Effector memory CD8-positive, alpha-beta T cell (primary cell): ENCODE measurements at places on chromosomes 6 and 20.

- DNase-seq: no peak
Observed at GRCh38 chr6:10355115-10355702, 59.7 kb downstream of the TFAP2A start.

DNA sequence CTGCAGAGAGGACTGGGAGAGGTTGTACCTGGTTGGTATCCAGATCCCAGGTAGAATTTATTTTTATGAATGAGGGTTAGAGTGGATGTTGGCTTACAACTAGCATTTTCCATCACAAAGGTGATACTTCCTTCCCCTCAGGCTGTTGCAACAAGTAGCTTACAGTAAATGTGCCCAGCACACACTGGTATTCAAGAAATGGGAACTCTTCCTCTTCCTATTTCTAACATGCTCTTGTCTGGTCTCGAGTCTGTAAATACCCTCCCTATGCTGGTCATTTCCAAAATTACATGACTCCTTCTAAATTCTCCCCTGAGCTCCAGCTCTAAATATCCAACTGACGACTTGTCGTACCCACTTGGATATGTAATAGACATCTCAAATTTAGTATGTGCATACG is 90.1 kb upstream of the FOXC1 start:
- DNase-seq: no peak

- no peak for DNase-seq
Observed at GRCh38 chr20:36275011-36275410, 31.1 kb upstream of the DLGAP4 start.

DNA sequence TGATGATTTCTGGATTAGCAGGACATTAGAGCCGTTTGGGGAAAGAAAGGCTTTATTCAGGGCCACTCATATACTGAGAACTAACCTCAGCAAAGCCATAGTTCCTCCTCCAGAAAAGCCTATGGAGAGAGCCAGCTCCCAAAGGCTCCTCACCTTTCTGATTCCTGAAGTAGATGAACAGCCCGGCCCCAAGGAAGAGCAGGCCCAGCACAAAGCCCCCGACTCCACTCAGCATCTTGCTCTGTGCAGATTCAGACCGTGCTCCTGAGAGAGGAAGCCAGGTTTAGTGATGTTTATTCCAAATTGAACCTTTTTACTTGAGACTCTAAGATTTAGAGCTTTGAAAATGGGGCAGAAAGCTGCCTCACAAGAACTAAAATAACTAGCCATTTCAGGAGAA is 9.1 kb downstream of the HLA-DRB1 start:
- no peak for DNase-seq

DNA sequence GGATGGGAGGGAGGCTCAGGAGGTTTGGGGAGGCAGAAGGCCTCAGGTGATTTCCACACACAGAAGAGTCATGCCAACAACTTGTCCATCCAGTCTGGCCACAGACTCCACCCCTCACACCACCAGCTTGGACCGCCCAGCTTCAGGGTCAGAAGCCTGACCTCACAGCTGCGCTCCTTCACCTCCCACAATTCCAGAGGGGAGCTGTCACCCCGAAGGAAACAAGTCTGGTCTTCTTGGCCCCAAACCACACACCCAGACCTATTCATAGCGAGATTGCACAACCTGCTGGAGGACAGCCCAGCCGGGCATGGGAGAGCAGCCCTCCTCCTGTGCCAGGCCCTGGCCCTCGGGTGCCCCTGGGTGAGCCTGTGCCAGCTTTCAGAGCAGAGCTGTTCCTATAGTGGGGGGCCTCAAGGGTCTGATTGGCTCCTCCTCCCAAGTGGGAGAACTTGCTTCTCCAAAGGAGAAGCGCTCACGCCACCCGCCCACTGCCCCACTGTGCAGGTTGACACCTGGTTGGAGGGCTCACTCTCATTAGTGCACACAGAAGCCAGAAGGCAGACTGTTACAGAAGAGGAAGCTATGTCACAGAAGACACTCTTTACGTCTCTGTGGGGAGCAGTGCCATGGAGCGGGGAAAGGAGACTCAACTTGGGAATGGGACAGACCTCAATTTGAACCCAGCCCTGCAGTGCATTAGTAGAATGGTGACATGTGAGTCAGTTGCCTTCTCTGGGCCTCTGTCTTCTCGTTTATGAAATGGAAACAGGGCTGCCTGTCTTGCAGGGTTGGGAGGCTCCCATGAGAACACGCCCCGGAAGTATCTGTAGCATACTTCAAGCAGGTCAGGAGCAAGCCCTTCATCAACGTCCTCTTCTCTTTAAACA is 128.8 kb downstream of the FOXO3 start:
- no peak for DNase-seq

DNA sequence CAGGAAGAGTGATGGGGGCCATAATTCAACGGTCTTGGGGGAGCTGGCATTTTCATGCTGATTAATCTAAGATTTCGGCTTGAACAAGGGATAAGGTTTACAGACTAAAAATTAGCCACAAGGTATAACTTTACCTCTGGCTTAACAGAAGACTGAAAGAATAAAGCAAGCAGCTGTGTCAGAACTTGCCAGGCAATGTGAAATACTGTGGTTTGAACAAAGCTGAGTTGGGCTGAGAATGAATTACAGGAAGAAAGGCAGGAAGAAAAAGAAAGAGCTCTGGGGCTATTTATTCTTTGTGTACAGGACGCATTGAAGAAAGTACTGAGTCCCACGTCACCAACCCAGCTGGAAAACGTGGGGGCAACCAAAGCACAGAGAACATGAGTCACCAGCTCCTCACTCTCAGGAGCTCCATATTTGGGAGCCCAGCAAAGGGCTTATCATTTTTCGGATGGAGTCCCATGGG is 121.5 kb upstream of the NEDD9 start:
- no peak for DNase-seq

DNA sequence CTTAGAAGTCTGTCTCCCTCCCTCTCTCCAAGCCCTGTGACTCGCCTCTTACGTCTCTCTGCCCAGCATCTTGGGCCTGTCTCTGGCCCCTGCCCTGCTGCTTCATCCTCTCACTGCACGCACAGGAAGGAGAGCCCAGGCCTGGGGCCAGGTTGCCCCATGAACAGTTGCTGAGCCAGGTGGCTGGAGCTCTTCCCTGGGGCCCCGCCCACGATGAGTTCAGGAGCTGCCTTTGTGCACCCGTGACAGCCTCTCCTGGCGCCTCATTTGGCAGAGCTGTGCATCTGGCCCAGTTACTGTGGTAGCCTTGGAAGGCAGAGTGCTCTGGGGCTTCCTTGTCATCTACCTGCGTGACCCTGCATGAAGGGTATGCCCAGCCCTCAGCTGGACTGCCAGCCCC is 44.5 kb downstream of the SLC52A3 start:
- DNase-seq: no peak

DNA sequence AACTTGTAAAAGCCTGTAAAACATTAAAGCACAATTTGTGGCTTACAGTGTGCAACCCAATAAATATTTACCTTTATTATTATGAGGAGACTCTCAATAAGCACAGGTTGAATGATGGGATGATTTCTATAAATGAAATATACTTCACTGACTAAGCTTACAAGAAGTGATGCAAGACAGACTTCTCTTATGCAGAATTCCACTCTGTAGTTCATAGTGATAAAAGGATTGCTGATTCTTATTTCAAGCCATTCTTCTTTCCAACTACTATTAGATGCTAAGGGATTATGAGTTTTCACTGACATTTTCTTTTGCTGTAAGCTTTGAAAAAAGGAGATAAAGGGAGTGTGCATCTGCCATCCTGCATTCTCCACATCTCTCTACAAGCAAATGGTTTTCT is 149.0 kb upstream of the ARG1 start:
- no peak for DNase-seq

DNA sequence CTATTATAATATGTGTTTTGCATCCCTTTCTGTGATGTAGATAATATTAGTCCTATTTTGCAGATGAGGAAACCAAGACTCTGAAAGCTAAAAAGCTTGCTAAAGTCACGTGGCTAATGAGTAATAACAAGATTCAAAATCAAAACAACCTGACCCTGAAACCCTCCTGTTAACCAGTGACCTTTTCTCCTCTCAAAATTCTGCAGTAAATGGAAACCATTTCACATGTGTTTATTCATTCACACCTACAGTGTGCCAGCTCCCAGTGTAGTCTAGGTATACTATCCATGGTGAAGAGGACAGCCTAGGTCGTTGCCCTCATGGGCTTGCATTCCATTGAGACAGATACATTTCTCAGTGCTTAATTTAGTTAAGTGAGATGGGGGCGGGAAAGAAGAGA is 30.6 kb upstream of the PHACTR2 start:
- no peak for DNase-seq

- no peak for DNase-seq
Observed at GRCh38 chr6:25220857-25221256, 58.3 kb upstream of the CARMIL1 start.

DNA sequence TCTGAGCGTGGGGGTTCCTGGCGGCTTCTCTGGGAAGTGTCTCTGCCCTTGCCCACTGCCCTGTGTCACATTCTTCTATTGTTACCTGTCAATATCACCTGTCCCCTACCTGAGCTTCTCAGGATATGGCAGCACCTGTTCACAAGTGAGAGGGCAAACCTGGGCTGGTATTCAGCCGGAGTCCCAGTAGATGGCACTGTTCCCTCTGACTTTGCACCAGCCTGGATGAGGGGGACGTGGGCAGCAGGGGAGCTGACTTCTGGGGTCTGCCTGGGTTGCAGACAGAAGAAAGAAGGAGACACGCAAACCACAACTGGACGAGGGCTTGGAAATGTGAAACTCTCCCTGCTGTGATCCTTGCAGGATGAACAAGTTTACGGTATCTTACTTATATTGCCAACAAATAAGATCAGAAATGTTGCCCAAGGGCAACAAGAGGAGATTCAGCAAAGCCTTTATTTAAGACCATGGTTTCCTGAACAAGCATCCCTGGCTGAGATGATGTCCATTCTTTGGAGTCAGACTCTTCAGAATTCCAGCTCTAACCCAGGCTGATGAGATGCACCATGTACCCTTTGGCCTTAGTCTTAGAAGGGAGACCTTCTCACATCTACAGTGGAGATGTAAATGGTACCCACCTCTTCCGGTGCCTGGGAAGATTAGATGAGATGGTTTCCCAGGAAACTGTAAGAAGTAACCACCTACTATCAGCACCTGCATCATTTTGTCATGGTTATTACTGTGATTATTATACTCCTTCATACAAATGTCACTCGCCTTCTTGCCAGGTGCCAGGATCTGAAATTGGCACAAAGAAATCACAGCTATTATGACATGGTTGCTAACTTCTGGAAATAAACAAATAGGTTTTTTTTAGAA is 400.0 kb upstream of the CDH4 start:
- no peak for DNase-seq

GRCh38 chr20:13068336-13068735 is 59.6 kb downstream of the SPTLC3 start:
- DNase-seq: no peak

GRCh38 chr6:63572747-63573075 is 431 bp downstream of the LOC128125822 start:
- DNase-seq: no peak

DNA sequence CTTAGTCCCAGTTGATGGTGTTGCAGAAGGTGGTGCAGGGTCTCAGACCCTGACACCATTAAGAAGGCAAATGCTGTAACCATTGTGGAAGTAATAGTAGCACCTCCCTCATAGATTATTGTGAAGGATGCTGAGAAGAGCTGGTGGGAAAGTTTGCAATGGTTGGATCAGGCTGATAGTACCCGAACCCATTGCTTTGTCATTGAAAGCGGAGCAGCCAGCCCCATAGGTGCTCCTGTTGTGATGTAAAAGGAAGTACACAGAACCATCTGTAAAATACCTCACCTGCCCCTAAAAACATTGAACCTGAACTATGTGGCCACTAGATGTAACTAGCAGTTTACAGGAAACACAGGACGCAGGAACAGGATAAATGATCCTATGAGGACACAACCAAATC is 31.5 kb downstream of the RIOK1 start:
- DNase-seq: no peak

- peak; percentile 64 for DNase-seq
Observed at GRCh38 chr20:32902456-32903420, 44.0 kb downstream of the EFCAB8 start.

DNA sequence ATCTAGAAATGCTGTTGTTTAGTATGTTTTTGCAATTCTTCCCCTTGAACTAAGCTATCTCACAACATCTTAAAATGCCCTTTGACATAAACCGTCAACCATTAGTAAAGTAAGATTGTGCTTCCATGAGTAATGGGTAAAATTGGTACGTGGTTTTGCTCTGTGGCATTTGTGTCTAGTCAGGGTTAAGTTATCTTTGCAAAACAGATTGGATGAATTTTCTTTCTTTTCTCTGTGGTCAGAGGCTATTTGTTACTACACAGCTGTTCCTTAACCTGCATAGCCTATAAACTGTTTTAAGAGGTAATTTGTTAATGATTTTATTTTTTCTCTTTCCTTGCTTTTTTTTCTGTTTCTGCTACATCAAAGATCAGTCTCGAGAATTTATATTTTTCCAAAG is 75.4 kb downstream of the RPP40 start:
- DNase-seq: no peak

- DNase-seq: no peak
Observed at GRCh38 chr6:13372688-13373487, 44.6 kb upstream of the TBC1D7 start.

DNA sequence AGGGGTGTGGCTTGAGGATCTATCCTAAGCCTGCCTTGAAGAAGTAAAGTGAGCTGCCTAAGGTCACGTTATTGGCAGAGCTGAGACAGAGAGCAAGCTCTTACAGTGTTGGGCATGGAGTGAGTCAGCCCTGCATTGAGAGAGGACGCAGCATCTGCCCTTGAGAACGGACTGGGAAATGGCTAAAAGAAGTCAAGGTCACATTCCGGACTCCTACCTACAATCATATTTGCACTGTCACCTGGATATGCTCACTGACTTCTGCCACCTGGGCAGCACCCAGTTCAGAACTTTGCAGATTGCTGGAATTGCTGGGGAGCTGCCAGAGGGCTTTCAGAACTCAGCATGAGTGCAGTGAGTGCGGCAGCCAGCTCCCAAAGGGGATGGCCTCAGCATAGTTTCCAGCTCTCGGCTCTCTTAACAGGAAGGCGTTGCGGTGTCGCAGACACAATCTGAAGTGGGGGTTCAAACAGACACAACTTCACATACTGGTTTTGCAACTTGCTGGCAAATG is 199.3 kb upstream of the SGK1 start:
- DNase-seq: no peak

DNA sequence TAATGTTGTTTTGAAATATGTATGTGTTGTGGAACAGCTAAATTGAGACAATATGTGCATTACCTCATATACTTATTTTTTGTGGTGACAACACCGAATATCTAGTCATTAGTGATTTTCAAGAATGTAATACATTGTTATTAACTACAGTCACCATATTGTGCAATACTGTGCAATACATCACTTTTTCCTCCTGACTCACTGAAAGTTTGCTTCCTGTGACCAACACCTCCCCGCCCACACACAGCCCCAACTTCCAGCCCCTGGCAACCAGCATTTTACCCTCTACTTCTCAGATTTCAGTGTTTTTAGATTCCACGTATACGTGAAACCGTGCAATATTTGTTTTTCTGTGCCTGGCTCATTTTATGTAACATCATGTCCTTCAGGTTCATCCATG is 627.9 kb downstream of the PRKN start:
- DNase-seq: no peak

DNA sequence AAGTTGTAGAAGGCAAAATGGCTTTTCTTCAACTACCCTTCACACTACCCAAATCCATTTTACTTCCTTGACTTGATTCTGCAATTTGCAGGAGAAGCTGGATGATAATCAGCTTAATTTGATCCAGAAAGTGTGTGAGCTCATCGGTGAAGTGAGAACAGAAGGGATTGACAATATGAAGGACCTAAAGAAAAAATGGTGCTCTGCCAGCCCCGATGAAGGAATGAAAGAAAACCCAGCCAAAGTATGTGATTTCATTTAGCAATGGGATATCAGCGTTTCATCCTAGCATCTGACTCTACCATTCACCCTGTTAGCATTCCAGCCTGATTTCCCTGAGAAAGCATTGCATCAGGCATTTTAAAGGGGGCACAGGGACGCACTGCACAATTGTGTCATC is 41.5 kb downstream of the CD164 start:
- no peak for DNase-seq
